ENCODE measurements at places on chromosomes 4 and X.

DNA sequence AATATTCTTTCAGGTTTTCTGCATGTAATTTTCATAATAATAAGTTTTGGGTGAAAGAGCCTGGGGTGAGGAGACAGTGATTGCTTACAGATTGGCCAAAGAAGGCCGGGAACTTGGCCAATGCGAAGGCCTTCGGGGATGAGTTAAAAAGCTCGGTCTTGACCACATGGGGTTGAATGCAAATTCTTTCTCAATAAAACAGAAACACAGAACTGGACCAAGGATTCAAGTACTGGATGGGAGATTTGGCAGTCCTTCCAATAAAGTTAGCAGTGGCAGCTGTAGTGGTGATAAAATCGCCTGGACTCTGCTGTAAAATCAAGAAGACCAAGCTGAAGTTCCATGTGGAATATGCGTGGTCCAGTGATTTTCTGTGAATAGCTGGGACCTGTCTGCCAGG lies 282.2 kb upstream of the KLF3 start:
- no peak for DNase-seq

DNA sequence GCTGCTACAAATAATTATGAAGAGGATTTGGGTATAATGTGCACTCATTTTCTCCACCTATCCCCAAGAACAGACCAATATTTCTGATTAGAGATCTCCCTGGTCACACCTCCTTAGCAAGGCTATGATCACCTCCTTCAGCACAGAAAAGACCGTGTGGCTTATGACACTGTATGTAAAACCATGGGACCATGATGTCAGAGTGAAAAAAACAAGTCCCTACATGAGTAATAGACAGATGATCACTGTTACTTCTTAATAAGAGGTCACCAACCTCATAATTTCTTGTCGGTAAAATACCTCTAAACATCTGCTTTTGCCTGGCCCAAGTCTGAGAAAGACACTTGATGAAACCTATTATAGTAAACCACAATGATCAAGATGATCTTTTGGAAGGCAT lies 330.6 kb upstream of the F9 start:
- DNase-seq: no peak

DNA sequence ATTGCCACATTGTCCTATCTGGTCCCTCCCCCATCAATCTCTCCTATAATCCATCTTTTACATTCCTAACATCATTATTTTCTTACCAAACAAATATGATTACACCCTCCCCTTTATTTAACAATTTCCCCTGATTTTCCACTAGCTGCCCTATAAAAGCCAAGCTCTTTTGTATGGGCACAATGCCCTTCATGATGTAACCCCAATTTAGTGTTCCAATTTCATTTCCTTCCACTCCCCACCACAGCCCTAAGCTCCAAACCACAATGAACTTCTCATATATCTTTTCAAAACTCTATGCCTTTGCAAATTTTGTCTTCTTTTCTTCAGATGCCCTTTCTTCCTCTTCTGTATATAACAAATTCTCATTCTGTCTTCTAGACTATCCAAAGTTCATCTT lies 39.5 kb upstream of the PTPN13 start:
- no peak for DNase-seq

DNA sequence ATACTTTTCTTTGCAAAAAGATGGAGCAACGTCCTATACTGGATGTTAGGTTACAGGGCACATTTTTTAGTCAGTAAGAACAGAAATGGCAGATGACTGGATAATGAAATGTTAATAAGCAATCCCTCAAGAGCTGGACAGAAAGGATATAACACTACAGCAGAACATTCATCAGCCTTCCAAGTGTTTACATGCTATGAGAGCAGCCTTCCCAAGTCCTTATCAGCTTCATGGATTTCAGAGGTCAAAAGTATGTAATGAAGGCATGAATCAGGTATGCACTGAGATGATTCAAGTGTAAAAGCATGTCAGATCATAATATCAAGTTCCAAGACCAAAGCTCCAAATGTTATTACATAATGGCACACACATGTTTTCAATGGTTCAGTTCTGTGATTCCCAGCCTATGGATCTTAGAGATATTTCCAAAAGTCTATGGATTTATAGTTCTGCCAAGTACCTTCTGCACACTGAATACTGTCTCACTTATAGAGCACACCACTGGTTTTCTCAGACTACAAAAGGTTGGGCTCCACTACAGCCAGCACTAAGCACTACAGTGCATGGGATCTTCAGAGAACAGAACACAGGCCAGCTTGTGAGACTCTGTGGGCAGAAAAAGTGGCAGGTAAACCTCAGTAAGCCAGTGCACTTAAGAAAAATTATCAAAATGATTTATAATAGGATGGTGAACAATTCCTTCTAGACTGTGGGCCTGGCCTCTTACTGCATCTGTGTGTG lies 49.2 kb downstream of the GPC4 start:
- DNase-seq: peak; percentile 72

- DNase-seq: no peak
Measured at GRCh38 chrX:122816288-122816687, 367.8 kb upstream of the GRIA3 start.

GRCh38 chr4:184950117-184950830 lies 68.0 kb upstream of the HELT start:
- DNase-seq: no peak

DNA sequence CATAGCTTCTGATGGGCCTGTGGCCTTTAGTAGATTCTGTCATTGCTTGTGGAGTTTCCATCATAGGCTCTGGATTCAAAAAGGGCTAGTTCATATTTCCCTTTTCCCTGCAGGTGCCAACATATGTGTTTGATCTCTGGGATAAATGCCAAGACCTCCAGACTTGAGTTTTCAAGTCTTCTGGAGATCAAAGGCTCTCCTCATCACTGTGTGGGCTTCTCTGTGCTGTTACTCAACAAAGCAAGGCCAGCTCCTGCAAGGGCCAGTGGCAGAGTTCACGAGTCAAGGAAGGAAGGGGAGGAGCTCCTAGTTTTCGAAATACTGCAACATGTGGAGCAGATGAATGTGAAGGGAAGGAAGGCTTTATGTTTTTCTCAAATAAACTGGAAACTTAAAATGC lies 62.7 kb upstream of the SCML1 start:
- DNase-seq: no peak

DNA sequence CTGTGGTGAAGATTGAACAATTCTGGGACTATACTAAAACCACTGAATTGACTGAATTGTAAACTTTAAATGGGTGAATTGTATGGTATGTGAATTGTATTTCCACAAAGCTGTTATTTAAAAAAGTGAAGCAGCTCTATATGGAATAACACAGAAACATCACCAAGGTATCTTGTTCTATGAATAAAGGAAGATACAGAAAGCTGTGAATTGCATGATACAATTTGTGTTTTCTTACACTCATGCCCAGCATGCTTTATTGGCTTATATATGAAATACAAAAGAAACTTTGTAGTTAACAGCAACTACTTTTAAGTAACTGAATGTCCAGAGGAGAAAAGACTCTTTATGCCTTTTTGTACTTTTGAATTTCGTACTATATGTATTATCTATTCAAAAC lies 11.5 kb downstream of the CBR4 start:
- DNase-seq: no peak

- no peak for DNase-seq
Measured at GRCh38 chr4:528296-528695, 29.3 kb downstream of the PIGG start.

DNA sequence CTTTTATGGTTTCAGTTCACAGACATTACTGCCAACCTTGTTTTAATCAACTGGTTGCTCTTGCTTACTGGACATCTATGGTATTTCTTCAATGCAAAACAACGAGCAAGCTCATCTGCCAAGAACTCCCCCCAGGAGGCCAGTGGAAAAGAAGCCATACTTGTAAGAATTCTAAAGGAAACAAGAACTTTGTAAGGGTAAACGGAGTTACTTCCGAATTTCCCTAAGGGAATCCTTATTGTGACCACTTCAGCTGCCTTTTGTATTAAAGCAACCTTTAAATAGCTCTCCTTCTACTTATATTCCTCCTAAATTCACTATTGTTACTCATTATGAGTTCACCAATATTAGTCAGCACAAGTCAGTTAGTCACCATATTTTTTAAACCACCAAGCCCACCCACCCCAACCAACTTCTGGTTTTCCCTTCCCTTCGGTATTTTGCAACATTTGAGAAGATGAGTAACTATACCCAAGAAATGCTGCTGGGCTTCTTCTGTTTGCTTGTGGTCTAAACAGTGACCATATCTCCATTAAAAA lies 602.8 kb upstream of the DIPK2B start:
- peak; percentile 93 for DNase-seq

- peak; percentile 22 for DNase-seq
Measured at GRCh38 chrX:72540318-72540717, 32.3 kb downstream of the HDAC8 start.

- DNase-seq: peak; percentile 10
Measured at GRCh38 chr4:47641755-47642154, 156.7 kb downstream of the ATP10D start.

DNA sequence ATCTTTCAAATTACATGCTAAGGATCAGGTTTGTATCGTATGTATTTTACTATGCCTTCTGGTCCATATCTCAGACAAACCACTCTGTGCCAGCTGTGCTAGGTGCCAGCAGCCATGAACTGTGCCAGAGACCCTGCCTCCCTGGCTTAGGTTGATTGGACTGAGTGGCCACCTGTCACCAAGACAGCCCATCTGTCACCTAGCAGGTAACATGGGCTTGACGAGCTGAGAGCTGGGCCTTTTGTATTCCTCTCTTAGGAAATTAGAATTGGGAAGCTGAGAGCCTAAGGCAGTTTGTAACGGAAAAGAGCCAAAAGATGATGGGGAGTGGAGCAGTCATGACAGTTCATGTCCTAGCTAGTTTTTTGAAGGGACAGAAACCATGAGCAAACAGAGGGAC lies 42.5 kb downstream of the TMEM164 start:
- DNase-seq: no peak

DNA sequence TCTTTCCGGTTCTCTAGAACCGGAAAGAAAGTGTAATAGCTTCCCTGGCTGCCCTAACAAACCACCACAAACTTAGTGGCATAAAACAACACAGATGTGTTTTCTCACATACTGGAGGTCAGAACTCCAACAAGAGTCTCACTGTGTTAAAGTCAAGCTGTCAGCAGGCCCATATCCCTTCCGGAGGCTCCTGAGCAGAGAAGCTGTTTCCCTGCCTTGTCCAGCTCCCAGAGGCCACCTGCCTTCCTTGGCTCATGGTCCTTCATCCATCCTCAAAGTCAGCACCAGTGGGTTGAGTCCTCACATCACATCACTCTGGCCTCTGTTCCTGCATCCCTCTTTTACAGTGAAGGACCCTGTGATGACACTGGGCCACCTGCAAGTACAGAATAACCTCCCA lies 49.8 kb upstream of the HMX1 start:
- no peak for DNase-seq

Measured in amniotic epithelial cell (primary cell).